ENCODE measurements at places on chromosomes 13 and 19.
A peak's percentile ranks its signal among the peaks of the same experiment; 100 is the strongest.

GRCh38 chr19:43941209-43941608 is 6.1 kb upstream of the ZNF45 start:
- no peak for DNase-seq

DNA sequence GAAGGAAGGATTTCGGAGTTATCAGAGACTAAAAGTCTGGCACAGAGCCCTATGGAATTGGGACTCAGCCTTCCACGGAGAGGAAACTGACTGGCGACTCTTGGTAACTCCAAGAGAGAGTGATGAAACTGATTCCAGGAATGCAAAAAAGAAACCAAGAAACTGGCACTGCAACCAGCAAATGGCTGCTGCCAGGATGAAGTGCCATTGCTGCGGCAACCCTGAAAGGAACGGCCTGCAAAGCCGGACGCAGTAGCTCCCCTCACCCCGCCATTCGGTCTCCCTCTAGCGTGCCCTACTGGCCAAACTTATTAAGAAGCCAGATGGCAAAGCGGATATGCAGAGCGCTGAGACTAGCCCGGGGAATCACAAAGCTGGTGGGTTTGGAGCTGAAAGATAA is 236.0 kb downstream of the PCDH9 start:
- DNase-seq: peak; percentile 65

DNA sequence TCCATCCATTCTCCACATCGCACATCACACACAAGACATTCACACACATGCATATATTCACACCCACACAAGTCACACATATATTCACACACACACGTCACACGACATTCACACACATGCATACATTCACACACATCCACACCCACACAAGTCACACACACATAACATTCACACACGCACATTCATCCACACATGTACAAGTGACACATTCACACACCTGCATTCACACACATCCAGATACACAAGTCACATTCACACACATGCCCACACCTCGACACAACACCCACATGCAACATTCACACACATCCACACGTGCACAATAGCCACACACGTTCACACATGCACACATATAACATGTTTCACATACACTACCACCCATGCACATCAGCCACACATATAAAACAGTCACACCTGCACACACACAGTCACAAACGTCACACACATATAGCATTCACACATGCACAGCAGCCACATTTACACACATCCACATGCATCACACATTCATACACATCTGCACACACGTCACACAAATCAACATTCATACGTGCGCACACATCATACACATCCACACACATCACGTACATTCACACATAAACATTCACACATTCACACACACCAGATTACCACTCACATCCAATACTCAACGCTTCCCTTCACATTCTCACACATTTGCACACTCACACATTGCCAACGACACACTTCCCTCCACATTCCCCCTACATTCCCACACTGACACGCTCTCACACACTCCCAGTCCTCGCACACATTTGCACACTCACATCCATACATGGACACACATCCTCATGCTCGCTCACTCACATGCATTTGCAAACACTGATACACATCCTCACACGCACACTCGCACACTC is 41.0 kb downstream of the ANKRD10 start:
- no peak for DNase-seq

- DNase-seq: no peak
Observed at GRCh38 chr19:44735011-44735410, 13.5 kb upstream of the BCL3 start.

DNA sequence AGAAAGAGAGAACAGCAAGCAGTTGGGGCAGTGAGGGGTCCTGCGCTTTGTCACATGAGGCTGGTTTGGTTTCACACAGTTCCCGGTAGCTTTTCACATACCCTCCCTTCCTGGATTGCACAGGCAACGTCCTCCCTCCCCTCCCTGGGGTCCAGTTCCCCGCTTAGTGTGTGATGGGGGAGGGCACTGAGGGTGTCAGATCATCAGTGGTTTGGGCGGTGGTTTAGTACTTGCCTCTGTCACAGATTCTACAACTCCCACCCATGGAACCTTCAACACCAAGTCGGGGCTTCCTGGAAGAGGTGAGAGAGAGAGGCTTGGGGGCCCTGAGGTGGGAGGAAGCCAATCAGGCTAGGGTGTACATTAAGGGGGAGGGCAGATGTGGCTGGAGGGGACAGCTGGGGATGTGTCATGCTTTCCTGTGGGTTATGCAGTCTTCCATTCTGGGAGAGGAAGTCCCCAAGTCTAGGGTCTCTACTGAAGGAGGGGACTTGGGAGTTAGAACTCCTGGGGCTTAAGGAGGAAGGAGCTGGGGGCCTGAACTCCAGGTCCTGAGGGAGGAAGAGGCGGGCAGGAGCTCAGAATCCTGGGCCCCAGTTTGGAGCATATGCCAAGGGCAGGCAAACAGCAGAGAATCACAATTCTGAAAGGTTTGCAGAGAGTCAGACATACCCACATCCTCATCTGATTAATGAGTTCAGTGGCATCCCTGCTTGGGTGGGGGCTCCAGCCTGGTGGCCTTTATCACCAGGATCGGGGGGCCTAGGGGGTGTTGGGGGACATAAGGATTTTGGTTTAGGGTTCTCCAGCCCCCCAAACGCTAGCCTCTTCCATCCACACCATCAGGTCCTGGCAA is at the start of gene NKG7:
TSS of gene NKG7 (minus strand) at position 6 of the 856 bp plus-strand sequence. CDS start 119 bp downstream, outside the sequence.
- DNase-seq: no peak

- no peak for DNase-seq
Observed at GRCh38 chr13:114264886-114265611, 16.4 kb upstream of the UPF3A start.

GRCh38 chr13:61685682-61686012 is 270.0 kb upstream of the PCDH20 start:
- no peak for DNase-seq

DNA sequence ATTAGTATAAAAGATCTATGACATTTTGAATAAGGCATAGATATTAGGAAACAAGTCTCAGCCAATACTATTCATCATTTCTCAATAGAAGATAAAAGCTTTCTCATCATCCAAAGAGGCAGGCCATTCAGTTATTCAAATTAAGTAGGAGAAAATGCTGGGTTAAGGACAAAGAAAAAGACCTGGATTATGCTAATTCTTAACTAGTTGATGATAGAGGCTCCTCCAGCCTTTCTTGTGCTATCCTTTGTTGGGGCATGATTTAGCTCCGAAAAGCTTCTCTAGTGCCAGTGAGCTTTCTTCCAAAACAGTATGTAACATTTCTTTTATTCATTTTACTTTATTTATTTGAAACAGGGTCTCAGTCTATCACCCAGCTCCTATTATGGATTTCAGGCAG is 223.0 kb downstream of the DCLK1 start:
- DNase-seq: no peak

GRCh38 chr13:76913898-76914297 is 27.7 kb upstream of the KCTD12 start:
- DNase-seq: no peak

Data from substantia nigra (tissue), 51 donors.